Right atrium auricular region (tissue), 2 donors: ENCODE measurements at places on chromosomes 11 and 22. TPM values are rescaled to one million over a fixed set of nuclear protein-coding genes. Genes with fewer than 3 reads are reported as not detected.

Gene SCGB2A2
- total RNA-seq = not detected

Gene HEPN1
- total RNA-seq = not detected

Gene KCNJ11
- 18.7 TPM for total RNA-seq

Gene IGSF22
- 0.39 TPM for total RNA-seq

Gene PLEKHA7
- total RNA-seq = 24.6 TPM

Gene XKR3
- total RNA-seq = not detected

Gene ST3GAL4
- total RNA-seq = 103 TPM

Gene SERPING1
- total RNA-seq = 210 TPM

Gene NXPE2
- 0.22 TPM for total RNA-seq

Gene UBQLNL
- total RNA-seq = not detected

Gene ADAMTS15
- 17.5 TPM for total RNA-seq

Gene OR51B2
- not detected for total RNA-seq

Gene OSBPL5
- 11.1 TPM for total RNA-seq

Gene OR51B5
- total RNA-seq = not detected

Gene CRYBB1
- 1.7 TPM for total RNA-seq

Gene PVALB
- total RNA-seq = not detected

Gene SSTR3
- not detected for total RNA-seq

Gene APOBEC3C
- 12.5 TPM for total RNA-seq

Gene CDHR5
- total RNA-seq = not detected

Gene MS4A6E
- not detected for total RNA-seq

Gene OR8D1
- not detected for total RNA-seq

Gene PYGM
- 17.8 TPM for total RNA-seq

Gene LGR4
- total RNA-seq = 40.6 TPM

Gene SHANK2
- total RNA-seq = 0.07 TPM

Gene RFPL1
- not detected for total RNA-seq

Gene ISX
- not detected for total RNA-seq

Gene NFAM1
- total RNA-seq = 0.74 TPM

Gene GGTLC2
- not detected for total RNA-seq

Gene DGAT2
- total RNA-seq = 2.7 TPM

Gene ANO9
- total RNA-seq = 0.75 TPM

Gene PTPN5
- total RNA-seq = 1.4 TPM

Gene CHORDC1
- 40.4 TPM for total RNA-seq

Gene MYRF
- 7.0 TPM for total RNA-seq

Gene SMIM38
- total RNA-seq = 0.35 TPM

Gene BCO2
- total RNA-seq = 40.6 TPM

Gene SEC14L2
- total RNA-seq = 2.8 TPM

Gene ELMOD1
- total RNA-seq = 4.2 TPM

Gene PTPRCAP
- total RNA-seq = 1.9 TPM

Gene C22orf39
- total RNA-seq = 61.0 TPM

Gene TRPT1
- 95.8 TPM for total RNA-seq

Gene C1QTNF5
- 47.4 TPM for total RNA-seq

Gene PGA5
- total RNA-seq = not detected
